ENCODE measurements at places on chromosomes 2 and 18.
A peak's percentile ranks its signal among the peaks of the same experiment; 100 is the strongest.

DNA sequence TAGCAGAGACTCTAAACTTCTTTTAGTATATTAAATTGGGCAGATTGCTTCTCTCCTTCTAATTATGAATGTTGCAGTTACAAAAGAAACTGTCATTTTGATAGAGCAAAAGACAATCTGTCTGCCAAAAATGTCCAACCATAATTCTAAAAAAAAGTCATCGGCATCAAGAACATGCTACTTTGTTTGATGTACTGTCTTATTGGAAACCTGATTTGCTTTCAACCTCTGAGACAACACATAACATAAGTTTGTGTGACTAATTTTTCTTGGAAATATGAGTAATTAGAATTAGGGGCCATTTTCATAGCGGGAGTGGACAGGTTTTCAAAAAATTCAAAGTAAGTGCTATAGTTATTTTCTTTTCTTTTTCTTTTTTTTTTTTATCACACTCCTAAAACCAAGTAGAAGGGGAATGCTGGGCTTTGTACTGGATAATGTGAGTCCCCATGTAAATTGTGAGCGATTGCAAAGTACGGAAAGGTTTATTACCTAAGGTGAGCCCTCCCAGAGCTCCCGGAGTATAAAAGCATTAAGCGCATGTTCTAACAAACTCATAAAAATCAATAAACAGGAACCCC is 59.1 kb downstream of the ZEB2 start:
- DNase-seq = no peak

- DNase-seq = no peak
Observed at GRCh38 chr2:230425377-230425776, 9.4 kb downstream of the SP100 start.

GRCh38 chr2:98464772-98465310 is 20.2 kb downstream of the INPP4A start:
- no peak for DNase-seq

DNA sequence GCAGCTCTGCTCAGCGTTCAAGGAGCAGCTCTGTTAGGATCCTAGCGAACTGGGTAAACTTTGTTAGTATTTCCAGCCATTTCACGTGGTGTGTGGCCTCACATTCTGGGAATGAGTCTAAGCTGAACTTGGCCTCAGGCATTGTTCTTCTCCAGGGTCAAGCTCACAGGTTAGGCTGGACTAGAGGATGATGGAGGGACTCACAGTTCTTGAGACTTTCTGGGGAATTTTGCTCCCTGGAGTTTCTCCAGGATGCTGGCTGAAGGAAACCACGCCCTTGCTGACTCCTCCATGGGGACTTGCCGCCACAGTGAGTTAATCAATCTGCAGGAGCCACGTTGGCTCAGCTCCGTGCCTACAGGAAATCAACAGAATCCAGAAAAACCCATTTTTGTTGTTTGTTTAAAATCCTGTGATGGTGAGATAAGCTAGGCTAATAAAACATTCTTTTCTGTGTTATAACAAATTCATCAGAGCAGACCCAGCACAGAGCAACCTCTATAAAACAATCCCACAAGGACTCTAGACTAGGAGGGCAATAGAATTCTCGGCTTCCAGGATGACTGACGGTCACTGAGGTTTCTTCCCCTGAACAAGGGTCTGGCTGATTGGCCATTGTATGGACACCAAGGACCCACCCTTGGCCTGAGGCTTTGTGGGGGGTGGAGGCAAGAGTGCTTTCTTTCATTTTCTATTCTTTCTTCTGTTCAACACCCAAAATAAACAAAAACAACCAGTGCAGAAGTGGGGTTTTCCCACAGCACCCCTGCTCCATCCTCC is 12.6 kb downstream of the CNDP1 start:
- DNase-seq = peak; percentile 83

GRCh38 chr2:219440388-219441256 is 6.0 kb downstream of the SPEG start:
- DNase-seq = peak; percentile 35

DNA sequence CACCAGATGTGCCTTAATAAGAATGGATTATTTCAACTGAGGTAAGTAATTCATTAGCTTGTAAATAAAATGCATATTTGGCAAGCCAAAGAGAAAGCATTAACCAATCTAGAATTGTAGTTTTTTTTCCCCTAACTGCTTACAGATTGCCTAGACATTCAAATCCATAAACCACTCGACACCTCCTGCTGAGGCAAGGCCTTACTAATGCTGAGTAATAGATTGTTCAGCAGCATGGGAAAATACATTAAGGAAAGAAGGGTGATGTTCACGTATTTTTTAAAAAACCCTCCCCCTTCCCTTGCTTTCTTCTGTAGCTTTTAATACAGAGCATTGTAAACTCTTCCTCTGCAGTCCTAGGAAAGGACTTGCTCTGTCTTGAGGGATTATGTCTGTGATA is 17.0 kb upstream of the LINC00305 start:
- DNase-seq = no peak

DNA sequence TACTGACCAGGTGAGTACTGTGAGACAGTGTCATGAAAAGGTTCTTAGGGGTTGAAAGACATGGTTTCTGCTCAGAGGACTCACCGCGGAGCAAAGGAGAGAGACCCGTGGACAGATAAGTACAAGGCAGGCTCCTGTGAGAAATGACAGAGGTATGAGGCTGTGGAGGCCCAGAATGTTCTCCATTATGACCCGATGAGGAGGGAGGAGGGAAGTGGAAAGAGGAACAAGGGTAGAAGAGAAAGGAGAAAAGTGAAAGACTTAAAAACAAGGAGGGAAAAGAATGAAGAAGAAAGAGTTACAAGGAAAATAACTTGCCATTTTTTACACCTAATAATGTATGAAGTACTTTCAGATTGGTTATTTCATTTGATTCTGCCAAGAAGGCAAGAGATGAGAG is 29.8 kb downstream of the MAPRE3 start:
- DNase-seq = no peak

DNA sequence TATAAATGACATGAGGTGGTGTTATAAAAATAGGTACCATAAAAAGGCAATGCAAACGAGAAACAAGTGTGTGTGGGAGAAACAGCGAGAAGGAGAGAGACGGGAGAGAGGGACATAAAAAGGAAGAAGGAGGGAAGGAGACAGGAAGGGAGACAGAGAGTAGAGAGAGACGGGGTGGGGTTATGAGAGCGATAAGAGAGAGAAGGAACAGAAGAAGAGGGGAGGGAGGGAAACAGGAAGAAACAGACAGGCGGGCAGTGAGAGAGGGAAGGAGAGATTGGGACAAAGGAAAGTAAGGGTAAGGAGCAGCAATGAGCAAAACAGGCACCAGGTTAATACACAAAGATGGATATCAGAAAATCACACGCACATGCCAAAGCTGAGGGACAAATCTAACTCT is 83.7 kb downstream of the TGFA start:
- DNase-seq = no peak

DNA sequence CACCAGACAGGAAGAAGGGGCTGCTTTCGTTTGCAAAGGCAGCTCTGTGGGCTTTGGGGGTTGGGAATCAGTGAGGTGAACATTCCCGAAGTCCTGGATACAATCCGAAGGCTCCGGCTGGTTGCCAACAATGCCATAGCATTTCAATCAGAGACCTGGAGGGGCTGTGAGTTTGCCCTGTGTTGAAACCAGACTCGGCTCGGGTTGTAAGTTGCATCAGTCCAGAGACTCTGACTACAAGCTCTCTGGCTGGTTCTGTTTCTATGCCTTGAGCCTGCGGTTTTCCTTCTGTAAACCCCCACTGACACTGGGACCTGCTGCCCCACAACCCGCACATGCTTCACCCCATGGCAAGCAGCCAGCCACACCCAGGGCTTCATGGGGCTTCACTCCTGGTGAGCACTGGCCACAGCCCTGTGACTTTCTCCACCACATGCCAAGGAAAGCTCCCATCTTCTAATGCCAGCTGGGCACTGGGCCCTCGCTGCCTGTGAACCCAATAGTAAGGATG is 85.7 kb upstream of the ODC1 start:
- no peak for DNase-seq

DNA sequence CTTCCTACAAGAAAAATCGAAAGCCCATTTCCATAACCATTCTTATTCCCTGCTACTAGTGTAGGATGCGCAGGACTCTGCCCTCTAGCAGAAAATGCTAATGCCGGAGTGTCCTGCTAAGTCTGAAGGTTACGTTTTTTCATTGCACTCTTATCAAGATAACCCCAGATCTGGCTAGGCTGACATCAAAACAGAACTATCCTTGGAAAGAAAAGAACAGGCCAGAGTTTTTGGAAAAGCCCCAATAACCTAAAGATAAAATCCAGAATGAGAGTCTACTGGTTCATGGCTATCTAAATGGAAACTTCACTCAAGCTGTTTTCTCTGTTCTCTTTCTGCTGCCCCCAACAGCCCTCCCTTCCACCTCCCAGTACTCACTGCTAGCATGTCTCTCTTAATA is 913 bp downstream of the RNF152 start:
- no peak for DNase-seq

DNA sequence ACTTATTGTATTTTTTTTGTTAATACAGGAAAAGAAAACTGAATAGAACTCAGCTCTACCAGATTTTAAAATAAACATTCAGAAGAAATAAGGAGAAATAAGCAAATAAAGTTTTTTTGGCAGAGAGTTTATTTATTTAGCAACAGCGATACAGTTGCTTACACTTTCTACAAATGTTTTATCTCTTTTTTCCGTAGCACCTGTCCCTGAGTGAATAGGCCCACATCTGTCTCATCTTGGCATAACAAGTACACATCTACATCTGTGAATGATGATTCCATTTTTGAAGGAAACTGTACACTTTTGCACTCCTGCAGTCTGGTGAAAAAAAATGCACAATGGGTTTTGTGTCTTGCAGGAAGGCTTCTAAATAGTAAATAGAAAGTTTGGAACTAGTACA is 783.6 kb upstream of the ZEB2 start:
- no peak for DNase-seq

DNA sequence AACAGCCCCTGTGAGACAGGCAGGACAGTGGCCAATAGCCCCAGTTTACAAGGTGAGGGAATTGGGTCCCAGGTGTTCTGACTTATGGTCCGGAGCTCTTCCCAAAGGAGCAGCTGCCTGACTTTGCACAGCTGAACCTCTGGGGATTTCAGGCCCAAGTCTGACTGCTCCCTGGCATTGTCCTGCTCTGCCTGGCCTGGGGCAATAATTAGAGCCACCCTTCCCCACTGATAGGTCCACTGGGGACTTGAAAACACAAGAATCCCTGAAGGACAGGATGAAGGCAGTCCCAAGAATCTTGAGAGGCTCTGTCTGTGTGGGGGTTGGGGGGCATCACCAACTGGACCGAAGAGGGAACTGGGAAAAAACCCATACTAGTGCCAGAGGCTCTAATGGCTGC is 3.7 kb upstream of the FEV start:
- DNase-seq = no peak

DNA sequence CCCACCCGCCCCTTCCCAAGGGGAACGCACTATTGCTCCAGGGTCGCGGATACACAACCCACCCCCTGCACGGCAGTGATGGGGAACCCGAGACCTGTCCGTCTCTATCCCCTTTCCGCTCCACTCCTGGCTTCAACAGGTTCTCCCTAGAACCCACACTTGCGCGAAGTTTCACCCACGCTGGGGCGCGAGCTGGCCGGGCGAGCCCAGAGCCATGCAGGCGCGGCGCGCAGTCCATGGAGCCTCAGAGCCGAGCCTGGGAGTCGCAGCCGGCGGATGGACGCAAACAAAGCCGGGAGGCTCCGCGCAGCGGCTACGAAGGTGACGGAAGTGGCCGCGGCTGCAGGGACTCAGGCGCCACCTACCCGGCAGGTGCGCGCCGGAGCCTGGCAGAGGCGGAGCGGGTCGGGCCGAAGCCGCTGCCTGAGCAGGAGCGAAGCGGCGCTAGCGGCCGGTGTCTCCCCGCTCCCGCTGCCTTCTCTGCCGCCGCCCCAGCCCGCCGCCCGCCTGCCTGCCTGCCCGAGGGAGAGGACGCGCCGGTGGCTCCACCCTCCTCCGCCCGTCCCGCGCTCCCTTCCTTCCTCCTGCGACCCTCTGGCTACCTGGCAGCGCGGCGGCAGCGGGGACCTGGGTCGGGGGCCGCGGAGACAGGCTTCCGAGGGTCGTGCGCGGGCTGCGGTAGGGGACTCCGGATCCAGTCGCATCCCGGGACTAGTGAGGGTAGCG is 14.0 kb downstream of the ALPG start:
- DNase-seq = no peak
